Astrocyte of the spinal cord (primary cell): ENCODE measurements at places on chromosomes 11 and 22.
A peak's percentile ranks its signal among the peaks of the same experiment; 100 is the strongest.

- DNase-seq: no peak
Measured at GRCh38 chr11:76831686-76832310, 28.9 kb upstream of the ACER3 start.

- DNase-seq: no peak
Measured at GRCh38 chr11:36343436-36343835, 47.3 kb downstream of the PRR5L start.

DNA sequence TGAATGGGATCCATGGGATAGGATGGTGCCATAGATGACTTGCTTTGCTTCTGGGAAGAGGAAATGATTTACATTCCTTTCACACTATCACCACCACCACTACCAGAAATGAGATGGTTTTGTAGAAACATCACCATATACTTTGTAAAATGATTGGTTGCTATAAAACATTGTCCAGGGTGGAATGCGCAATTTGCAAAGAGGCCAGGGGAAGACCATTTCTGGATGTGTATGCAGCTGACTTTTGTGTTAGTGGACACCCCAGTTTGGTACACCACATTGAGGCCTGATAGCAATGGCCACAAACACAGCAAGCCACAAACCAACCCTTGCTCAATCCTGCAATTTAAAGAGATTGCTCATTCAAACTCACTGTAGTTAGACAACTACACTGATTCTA lies 56.7 kb upstream of the RCN1 start:
- peak; percentile 92 for DNase-seq

DNA sequence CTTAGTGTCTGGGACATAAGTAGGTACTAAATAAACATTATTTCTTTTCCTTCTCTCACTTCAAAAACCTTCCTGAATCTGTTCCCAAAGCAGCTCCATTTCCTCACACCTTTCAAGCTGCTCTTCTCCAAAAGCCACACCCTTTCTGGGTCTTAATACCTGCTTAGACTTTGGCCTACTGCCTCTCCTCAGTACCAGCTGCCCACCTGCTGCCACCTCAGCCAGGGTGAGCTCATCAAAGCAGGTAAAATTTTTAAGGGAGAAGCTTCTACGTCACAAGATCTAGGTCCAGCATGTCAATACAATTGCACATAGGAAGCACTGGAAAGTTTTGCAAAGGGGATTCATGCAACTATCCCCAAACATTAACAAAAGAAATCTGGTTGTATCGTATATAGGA lies 108.4 kb downstream of the RPL27A start:
- DNase-seq: no peak

DNA sequence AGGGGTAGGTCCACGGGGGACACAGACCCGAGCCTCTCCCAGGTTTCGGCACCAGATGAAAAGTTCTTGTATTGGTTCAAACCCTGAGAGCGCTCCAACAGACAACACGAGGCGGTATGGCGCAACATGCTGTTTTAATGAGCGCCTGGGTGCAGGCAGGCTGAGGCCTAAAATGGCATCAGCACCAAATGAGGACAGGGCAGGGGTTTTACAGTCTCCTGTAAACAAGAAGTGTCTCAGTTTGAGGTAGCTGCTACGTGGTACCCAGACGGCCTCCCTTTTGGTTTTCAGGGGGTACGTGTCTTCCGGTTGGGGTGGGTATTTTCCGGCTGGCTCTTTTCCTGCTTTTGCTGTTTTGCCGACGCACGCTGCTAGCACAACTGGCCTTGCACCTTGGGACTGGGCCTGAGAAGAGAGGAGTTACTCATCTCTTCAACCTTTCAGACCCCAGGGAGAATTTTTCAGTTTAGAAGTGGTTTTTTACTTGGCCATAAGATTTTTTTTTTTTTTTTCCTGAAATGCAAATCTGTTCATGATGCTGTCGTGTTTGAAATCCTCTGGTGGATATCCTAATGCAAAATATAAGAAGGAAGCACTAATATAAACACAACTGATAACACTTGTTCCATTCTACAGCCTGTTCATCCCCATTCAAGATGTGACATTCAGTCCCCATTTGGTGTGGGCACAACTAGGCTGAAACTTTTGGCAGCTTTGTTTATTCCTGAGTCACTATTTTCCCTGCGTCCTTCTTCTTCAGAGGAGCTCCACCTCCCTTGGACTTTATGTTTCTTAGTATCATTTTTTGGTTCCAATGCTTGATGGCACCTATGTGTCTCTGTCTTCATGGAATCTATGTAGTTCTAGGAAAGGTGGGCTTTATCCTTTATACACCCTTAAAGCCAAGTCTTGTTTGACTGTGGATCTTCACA lies 6.5 kb downstream of the PPFIBP2 start:
- DNase-seq: no peak

DNA sequence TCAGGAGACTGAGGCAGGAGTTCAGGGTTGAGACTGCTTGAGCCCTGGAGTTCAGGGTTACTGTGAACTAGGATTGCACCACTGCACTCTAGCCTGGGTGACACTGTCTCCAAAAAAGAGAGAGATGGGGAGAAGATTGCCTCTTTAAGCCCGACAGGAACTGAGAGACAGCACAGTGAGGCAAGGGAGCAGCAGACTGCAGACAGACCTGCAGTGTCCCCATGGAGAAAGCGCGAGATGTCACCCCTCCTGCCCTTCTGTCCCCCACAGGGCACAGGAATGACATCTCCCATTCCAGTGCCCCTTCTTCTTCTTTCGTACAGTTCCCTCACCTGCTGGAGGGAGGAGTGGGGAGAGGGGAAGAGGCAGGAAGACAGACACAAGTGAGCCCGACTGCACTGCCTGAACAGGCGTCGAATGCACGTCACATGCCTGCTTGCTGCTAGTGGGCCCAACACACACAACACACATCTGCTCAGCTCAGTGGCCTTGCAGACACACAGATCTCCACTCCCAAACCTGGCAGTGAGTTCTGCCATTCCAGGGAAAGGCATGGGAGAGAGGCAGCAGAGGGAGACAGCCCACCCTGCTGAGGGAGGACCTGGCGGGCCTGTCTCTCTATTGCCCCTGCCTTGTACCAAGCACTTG lies 167.0 kb downstream of the DSCAML1 start:
- DNase-seq: no peak

DNA sequence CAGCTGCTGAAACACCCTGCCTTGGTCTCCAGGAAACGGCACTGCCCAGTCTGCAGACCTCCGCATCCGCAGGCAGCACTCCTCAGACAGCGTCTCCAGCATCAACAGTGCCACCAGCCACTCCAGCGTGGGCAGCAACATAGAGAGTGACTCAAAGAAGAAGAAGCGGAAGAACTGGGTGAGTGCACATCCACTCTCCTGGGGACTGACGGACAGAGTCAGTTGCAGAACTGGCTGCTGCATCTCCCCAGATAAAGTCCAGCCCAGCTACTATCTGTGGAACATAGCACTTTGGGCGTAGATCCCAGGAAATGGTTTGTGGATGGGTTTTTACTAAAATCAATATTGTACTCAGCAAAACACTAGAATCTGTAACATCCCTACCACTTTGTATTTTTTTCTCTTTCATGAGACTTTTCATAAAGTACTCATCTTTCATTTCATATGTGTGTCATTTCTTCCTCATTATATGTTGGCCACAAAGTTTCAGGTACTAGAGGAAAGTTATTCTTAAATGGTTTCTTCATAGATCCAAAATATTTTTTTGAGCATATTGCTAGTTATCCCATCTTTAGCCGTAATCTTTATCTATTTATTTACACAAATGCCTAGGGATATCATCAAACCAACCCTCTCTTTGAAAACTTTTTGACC lies 80.1 kb downstream of the DBX1 start:
- DNase-seq: no peak
